ENCODE measurements at places on chromosomes 7 and 10.
A peak's percentile ranks its signal among the peaks of the same experiment; 100 is the strongest.

DNA sequence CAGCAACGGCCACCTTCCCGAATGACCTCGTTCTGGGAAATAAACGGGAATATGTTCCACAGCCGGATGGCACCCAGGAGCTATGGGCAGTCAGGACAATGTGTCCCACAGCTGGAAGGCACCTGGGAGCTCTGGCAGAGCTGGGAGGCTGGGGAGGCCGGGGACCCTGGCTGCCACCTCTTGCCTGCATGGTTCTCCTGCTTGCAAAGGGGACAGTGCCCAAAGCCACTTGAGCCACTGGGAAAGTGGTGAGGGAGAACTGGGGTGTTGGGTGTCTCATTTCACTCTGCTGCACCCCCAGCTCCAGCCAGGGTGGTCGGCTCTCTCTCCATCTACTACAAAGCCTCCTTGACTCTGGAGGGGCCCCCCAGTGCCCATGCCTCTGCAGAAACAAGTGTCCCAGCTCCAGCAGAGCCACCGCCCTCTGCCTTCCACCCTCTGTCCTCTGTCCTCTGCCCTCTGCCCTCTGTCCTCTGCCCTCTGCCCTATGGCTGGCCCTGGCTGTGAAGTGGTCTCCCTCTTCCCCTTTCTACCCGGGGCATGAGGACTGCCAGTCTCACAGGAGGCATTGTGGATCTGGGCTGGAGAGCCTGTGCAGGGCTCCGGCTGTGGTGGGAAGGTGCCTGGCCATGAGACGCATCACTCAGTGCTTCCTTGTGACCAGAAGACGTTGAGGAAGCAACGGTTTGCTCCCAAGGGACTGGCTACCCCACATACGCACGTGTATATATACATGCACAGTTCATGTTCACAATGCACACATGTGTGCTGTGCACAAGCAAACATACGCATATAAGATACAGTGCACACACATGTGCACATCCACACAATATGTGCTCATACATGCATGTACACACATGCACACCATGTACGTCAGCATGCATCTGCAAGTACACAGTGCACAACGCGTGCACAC, 21.5 kb upstream of the INPP5A start:
- no peak for DNase-seq

- no peak for DNase-seq
These were observed 248.5 kb downstream of the BUB3 start for GRCh38 chr10:123402656-123403055.

- no peak for DNase-seq
These were observed 39.2 kb upstream of the HPS1 start for GRCh38 chr10:98485959-98486358.

- no peak for DNase-seq
These were observed 268.5 kb downstream of the DNAJB9 start for GRCh38 chr7:108838198-108838597.

GRCh38 chr7:89104748-89105685, 309.5 kb upstream of the TEX47 start:
- DNase-seq, result no peak

GRCh38 chr10:70130878-70131559, 1.6 kb downstream of the AIFM2 start:
- no peak for DNase-seq

DNA sequence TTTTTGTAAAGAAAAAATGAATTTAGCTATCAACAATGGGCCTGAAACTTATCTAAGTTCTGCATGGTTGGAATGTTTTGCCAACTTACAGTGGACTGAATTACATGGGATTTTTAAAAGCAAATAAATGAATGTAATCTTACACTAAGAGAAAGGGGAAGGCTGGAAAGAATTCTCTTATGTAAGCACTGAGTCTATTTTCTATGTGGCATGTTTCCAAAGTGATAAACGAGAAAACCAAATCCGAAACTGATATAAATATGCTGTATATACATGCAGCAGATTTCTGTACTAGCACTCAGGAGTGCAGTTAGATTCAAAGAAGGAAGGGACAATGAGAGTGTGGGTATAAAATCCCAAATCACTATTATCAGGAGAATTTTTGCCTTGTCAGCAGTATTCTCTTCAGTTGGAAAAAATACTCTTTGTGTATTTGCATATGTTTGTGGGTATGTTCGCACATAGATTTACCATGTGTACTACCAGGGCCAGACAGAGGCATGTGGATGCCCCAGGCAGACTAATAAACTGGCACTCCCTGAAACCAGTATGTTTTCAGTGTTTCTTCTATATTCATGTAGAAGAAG, 334.3 kb upstream of the SEMA3D start:
- DNase-seq, result no peak

DNA sequence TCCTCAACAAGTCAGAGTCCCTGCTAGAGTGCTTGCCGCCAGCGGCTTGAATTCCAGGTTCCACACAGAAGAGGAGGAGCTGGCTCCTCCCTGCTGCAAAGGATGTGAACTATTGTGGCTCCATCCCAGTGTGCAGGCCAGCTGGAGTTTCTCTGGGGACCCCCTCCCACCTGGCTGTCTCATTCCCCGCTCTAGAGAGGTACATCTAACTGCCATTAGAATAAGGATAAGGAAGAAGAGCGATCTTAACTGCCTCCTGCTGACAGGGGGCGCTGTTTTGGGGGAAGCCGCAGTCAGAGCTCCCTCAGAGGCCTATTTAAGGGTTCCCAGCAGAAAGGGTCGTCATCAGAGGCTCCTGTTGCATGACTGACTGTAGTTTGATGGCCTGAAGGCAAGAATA, 40.8 kb upstream of the HECW1 start:
- no peak for DNase-seq

DNA sequence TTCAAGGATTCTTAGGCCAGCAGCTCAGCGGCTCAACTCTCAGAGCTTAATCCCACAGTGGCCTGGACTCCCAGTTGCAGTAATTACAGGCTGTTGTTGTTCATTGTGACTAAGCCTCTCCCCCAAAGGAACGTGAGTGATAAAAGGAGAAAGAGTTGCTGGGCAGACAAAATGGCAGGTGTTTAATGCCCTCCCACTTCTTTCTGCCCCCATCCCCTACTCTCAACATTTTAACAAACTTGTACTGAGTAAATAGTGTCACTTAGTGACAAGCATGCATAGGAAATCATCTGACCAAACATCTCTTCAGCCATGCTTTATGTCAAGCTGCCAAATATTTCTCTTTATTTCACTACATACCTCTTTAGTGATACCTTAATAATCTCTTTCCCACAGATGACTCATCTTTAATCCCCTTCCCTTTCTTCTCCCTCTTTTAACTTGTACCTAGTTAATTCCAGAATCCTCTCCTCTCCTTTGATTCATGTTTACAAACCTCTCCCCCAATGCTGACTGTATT, 12.4 kb upstream of the MTERF1 start:
- no peak for DNase-seq

DNA sequence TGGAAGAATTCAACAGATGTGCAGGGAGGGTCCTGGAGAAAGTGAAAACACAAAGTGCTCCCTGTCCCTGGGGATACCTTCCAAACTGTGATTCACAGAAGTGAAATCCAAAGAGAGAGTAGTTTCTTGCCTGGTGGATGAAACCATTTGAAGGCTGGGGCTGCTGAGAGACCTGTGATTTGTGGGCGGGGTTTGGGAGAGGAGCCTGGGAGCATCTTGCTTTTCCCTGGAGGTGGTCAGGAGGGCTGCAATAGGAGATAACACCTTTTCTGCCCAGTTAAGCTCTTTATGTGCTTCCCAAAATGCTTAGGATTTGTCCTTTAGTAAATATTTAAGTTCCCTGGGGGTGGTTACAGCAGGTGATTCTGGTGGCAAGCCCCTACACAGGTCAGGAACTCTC, 105.3 kb upstream of the TPK1 start:
- no peak for DNase-seq

DNA sequence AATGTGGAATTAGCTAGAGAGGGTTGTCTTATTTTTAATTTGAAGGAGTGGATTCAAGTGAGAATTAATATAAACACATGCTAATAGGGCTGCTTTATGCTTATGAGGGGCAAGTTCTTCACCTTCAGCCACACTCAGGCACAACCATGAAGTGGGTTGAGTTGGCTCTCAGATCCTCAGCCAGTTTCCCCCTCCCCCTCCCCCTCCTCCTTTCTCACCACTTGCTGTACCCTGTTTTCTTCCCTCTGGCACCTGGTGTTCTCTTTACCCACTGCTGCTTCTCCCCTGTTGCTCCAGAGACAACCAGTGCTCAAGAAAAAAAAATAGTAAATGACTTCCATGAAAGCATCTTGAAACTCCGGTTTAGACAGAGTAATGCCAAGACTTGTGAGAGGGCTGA, 1083.3 kb downstream of the CNTNAP2 start:
- no peak for DNase-seq

DNA sequence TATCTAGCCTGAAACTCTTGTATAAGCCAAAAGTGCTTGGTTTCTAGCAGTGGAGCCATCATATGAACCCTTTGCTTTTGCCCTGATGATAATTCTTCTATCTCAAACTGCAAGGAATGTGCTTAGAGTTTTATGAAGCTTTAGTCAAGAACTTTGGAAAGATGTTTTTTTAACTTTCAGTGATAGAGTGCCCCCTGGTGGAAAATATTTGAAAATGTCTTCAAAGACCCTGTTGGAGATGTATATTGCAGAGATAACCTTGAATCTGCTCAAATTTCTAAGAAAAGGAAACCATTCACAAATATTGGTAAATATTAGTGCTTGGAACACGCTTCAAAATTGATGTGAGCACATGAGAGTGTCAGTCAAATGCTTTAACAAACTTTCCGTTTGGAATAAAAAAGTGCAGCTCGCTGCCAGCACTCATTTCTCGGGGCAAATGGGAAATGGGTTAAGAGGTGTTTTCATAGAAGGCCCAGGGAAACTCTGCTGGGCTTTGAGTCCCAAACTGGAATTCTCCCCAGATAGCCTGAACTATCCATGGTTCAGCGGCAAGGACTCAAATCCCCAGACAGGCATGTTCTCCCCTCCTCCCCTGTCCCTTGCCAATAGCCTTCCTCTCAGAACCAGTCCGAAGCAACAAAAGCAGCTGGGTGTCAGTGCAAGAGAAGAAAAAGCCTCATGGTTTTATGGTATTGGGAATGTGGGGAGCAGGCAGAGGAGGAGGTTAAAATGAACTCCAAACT, 129.3 kb downstream of the MYOF start:
- no peak for DNase-seq

- DNase-seq, result no peak
These were observed 509.0 kb upstream of the GALNT17 start for GRCh38 chr7:70622936-70623335.

DNA sequence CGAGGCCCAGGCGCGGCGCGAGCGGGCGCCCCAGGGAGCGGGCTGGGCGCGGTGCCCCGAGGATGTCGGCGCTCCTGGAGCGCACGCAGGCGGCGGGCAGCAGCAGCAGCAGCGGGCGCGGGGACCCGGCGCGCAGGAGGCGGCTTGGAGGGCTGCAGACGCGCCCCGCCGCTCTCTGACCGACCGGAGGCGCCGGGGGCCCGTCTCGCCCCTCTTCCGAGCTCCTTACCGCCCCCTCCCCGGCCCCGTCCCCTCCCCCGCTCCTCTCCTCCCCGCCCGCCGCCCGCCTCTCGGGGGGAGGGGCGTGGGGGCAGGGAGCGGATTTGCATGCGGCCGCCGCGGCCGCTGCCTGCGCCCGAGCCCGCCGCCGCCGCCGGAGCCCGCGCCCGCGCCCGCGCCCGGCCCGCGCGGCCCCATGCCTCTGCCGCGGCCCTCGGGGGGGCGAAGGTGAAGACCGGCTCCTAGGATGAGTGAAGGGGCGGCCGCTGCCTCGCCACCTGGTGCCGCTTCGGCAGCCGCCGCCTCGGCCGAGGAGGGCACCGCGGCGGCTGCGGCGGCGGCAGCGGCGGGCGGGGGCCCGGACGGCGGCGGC, at the start of gene NRG3:
Gene NRG3, plus strand, starts transcription at position 320 of the 592 bp plus-strand sequence.
- DNase-seq, result no peak

- DNase-seq, result no peak
These were observed 224.5 kb downstream of the PCDH15 start for GRCh38 chr10:54576541-54576940.

GRCh38 chr7:120207037-120207436, 65.9 kb upstream of the KCND2 start:
- DNase-seq, result no peak

DNA sequence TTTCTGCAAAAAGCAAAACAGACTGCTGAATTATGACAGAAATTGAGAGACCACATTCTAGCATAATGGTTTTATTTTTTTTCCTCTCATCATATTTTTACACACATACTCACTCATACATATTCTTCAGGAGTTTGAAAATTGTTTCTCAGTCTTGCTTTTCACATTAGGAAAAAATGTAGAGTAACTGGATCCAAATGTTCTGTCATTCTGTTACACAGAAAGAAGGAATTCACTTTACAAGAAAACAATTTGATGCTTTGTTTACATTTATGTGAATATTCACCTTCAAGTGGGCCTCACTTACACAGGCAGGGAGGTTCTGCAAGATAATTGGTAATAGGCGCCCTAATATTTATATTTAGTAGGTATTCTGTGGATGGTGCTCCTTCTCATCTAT, 82.0 kb downstream of the ARL4A start:
- no peak for DNase-seq

DNA sequence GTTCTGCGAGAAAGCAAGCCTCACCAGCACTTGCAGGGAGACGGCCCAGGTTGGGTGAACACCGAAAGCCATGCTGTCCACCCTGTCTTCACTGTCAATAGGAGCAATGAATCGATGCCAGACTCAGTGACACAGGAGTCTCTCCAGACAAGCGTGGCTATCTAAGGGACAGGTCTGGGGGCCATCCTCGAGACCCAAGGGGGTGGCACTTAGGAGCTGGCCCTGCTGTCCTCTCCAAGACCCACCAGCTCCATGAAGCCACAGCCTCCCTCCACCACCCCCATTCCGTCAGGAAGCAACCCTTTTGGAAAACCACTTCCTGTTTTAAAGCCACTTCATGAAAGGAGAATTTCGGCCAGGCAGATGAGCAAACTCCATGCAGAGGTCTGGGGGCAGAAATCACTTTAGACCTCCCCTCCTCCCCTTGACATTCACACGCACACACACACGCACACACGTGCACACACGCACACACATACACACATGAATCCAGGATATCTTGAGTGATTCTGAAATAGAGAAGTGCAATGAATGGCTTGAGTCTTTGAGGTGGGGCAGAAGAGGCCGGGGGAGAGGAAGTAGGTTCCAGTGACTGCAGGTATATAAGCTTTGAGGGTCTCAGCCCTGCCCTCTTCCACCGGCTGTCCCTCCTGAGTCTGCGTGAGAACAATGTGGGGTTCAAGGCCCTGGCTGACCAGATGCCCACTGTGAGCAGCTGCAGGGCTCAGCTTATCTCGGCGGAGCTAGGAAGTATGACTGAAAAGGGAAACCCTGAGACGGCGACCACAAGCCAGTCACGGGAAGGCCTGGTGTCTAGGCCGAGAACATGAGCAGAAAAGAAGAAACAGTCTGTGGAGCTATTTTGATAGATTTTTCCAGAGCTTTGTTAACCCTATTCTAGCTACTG, 25.0 kb downstream of the RGS10 start:
- peak; percentile 55 for DNase-seq

DNA sequence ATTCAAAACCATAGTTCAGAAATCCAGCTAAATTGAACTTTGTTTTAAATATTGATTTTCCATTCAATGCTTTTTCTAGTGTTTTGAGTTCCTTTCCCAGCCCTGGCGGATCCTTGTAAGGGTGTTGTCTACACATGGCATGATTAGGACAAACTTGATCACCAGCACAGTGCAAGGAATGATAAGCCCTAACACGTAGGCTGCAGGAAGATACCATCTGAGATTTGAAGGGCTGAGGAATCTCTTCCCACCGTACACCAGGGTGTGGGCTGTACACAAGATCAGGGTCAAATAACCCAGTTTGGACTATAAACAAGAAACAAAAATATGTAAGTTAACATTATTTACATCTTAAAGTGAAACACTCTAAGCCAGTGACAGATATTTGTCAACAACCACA, 27.4 kb downstream of the STEAP4 start:
- DNase-seq, result no peak

Data from activated T-helper 1 cell treated with anti-CD3 and anti-CD28 coated beads, Interleukin-12 subunit alpha, Interleukin-12 subunit beta, Interleukin-2, Interleukin-4 antibody, amounts not matched to agents 30 ng/mL and 10 ng/mL and 1 ng/mL, durations not matched to agents 14 hours and 24 hours and 36 hours (primary cell).